Large intestine (tissue), 12 donors: ENCODE measurements at places on chromosomes 16 and 17.
A peak's percentile ranks its signal among the peaks of the same experiment; 100 is the strongest.

DNA sequence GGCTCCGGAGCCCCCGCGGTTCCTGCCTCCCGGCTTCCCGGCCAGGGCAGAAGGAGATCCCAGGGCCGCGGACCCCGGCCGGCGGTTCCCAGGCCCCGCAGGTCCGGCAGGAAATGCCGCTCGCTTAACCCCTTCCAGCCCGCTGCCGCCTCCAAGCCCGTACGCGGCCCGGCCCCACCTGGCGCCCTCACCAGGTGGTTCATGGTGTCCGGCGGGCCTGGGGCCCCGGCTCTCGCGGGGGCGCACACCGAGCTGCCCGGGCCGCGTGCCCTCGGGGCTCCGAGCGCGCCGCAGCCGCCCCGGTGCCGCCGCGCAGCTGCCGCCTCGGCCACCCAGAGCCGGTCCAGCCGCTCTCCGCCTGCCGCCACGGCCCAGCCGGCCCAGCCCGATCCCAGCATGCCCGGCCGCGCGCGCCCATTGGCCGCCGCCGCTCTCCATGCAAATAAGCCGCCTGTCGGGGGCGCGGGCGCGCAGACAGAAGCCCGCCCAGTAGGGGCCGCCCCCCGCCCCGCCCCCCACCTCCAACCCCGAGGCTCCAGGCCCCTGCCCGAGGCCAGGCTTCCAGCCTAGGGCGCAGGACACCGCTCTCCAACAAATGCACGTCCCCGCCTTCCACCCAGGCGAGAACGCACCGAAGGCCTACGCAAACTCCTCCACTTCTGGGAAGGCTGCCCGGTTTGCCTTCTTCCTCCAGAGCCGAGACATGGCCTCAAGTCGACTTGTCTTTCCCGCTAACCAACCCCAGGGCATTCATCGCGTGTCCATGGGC lies at the start of gene BCAR1:
Gene BCAR1 (minus strand): TSS at position 345 of the 769 bp plus-strand sequence. CDS start 142 bp downstream, at position 203.
- peak; percentile 93 for DNase-seq

DNA sequence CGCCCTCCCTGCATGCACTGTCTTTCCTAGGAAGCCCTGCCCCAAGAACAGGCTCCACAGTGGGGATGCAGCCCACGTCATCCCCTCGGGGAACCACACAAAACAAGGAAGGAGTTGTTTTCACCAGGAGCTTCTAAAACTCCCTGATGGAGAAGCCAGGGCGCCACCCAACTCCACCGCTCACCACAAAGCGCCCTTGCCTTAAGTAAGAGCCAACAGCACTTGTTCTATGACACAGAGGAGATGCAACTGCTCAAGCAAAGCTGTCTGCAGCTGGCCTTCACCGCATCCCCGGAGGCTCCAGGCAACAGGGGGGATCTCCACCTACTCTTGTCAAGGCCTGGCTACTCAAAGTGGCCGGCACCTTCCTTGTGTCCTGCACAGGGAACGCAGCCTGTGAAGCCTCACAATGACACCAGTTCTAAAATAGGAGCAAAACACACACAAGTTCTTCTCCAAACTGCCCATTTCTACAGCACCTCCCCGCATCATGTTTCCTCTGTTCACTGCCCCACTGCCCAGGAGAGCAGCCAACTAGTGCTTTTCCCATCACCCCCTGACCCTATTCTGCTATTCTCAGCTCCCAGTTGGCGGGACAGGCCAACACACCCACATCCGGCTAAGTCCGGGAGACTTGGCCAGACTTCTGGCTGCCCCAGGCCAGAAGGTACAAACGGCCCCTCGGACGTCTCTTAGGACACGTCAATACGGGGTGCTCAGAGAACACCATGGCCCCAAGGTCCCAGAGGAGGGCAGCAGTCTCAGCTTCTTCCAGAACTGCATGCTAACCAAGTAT lies 24.2 kb downstream of the MPG start:
- DNase-seq: no peak

DNA sequence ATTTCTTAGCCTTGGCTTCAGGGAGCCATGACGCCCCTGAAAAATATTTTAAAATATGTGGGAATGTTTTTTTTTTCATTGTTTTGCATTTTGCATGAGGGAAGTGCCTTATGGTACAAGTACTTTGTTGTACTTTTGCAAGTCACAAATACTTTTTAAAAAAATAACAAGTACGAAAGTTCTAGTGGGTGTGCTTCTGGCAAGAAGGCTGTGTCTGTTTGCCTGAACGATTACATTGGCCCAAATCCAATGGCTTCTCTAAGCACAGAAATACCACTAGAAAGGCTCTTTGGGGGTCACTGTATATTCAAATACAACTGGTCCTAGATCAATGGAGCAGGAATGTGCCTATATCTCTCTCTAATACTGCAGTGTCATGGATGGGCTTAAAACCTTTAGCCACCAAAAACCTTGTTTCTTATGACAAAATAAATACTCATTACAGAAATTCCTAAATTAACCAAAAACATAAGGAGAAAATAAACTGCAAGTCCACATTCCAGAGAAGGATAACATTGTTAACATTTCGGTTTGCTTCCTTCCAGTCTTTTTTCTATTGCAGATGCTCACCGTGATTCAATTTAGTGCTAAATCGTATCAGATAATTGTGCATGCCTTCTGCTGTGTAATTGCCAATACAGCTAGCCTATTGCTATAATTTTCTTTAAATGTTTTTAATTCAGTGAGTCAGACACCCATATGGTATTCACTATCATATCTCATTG lies 97.4 kb downstream of the VAT1L start:
- no peak for DNase-seq

- DNase-seq: no peak
These were observed 22.7 kb downstream of the MYOCD start for GRCh38 chr17:12688382-12688781.

GRCh38 chr17:8140065-8141029 lies 11.9 kb downstream of the PER1 start:
- DNase-seq: no peak

- no peak for DNase-seq
These were observed 2.3 kb upstream of the DLX3 start for GRCh38 chr17:49997301-49997650.

- DNase-seq: peak; percentile 84
These were observed at the start of gene FLCN for GRCh38 chr17:17237026-17237799. Gene FLCN (minus strand): TSS chr17:17237168. CDS start chr17:17228137, 9,031 bp downstream.

DNA sequence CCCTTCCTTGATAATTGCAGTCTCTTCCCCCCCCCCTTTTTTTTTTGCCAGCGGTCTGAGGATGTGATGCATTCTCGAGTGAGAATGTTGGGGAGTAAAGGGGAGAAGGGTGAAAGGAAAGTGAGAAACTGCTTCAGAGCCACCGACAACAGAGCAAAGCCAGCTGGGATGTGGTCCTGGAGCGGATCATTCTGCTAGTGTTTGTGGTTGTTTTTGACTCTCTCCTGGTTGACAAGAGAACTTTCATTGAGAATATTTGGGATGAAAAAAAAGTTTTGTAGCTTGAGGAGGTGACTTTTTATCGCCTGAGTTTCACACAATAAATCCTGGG lies 1.3 kb downstream of the NF1 start:
- DNase-seq: no peak

GRCh38 chr17:68570526-68570925 lies 30.6 kb downstream of the FAM20A start:
- no peak for DNase-seq

- no peak for DNase-seq
These were observed 27.2 kb upstream of the HYDIN start for GRCh38 chr16:71257768-71258167.

DNA sequence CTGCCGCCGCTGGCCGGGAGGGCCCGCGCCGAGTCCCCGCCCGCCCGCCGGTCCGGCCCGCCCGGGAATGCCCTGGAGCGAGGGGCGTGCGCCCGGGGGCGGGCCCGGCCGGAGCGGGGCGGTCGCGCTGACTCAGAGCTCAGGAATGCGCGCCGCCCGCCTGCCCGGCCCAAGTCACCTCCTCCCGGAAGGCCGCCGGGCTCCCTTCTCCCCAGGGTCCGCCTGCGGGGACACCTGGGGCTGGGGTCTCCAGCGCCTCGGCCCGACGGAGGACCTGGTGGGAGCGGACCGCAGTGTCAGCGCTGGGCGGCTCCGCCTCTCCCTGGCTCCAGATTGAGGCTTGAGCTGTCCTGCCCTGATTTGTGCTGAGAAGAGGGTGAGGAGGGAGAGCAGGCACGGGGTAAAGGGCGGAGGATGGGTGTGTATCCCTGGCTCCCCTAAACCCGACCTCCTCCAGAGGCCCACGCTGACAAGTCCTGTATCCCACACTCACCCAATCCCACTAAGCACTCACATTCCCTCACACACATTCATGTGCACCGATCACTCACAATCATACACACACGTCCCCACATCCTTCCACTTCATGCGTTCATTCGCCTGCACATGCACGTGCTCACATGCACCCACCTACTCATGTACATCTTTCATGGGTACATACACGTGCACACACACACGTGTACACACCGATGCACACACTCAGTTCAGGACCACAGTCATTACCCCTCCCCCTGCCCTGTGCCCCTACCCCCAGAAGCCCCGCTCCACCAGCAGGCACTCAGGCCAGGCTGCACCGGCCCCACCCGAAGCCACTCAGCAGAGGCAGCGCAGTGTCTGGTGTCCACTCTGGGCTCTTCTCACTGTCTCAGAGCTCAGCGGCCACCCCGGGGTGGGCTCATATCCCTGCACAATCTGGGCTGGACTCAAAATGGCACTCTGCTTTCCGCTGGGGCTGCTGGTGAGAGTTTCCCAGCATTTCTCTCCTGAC lies at the start of gene RHBDF1:
Gene RHBDF1 (minus strand): TSS at position 71 of the 988 bp plus-strand sequence. CDS start 7,616 bp downstream, outside the sequence.
- DNase-seq: peak; percentile 71

- no peak for DNase-seq
These were observed 25.8 kb upstream of the CLEC18A start for GRCh38 chr16:69925311-69925710.

GRCh38 chr17:2175294-2175628 lies 120.4 kb downstream of the HIC1 start:
- DNase-seq: no peak

- DNase-seq: no peak
These were observed 46.0 kb downstream of the HOXB1 start for GRCh38 chr17:48484850-48485249.

DNA sequence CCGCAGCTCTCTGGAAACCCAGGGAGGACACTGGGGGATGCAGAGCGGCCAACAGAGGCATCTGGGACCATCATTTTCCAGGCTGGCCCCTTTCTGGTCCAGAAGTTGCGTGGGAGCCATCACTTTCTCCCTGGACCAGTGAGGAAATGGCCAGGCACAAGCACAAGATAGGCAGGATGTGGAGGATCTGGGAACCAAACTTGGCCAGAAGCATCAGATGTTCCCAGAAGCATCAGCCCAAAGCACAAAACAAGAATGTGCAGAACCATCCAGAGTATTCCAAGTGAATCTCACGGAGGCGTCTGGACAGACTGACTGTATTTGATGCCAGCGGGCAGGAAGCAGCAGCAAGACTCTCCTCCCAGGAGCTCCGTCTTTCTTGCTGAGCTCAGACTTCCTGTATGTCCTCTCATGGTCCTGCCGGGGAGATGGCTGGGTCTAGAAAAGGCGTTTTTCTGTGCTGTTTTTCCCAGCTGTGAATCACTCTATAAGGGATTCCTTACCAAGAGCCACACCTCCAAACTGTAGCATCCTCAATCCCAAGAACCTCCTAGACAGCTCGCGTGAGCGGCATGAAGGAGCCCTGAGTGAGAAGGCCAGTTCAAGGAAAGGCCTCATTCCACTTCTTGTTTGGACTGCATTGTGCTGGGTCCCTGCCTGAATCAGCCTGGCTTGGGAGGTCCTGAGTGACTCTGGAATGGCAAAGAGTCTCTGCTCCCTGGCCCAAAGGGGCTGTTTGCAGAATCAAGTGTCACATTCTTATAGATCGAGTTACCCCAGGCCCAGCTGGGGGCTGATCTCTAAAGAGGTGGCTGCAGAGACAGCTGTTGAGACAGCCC lies 49.5 kb upstream of the MTSS2 start:
- no peak for DNase-seq

GRCh38 chr16:86298758-86299134 lies 211.6 kb upstream of the FOXF1 start:
- no peak for DNase-seq
